ENCODE measurements at places on chromosomes 6 and 20.

DNA sequence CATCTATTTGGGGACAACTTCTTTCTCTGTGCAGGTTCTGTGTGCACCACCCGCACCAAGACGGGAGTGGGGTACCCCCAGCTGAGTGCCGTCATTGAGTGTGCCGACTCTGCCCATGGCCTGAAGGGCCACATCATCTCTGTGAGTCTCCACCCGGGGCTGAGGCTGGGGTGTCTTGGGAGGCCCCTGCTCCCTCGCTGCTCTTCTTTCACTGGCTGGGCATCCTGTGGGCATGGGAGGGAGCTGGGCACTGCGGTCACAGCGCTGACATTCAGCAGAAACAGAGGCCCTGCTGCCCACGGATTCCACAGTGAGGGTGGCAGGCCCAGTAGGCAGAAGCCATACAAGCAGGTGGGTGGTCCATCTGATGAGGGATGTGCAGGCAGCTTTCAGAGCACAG is 40.4 kb downstream of the GMPR start:
- DNase-seq: no peak

- peak; percentile 51 for DNase-seq
These were observed 128.9 kb downstream of the HIVEP2 start for GRCh38 chr6:142816031-142816430.

GRCh38 chr6:91240878-91241603 is 654.2 kb upstream of the MAP3K7 start:
- DNase-seq: no peak

DNA sequence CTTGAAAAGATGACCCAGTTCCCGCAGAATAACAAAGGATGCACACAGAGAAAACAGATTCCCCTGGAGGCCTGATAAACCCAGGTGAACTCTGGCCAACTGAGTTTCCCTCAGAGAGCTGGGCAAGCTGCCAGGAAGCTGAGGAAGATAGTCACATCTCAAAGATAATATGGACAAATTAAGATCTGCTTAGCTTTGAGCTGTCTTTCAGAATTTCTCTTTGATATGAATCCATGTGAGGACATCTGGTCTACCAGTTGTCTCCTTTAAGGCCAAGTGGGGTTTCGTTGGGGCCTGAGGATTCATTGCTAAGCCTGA is 59.5 kb downstream of the ID4 start:
- DNase-seq: no peak

- DNase-seq: no peak
These were observed 133.5 kb upstream of the CLDN20 start for GRCh38 chr6:155130161-155130853.

DNA sequence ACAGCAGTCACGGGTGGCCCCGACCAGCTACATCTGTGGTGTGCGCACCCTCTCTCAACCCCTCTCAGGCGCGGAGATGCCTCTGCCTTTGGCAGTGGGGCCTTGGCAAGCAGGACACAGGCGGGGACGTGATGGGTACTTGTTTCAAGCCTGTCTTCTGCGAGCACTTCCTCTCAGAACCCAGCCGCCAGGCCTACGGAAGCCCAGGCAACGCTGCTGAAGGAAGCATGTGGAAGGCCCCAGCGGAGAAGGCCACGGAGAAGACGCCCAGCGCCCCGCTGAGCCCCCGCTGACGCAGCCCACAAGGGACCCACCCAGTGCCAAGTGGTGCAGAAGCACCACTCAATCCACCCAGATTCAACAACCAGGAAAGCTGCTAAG is 13.0 kb downstream of the SERPINB6 start:
- DNase-seq: no peak

- DNase-seq: no peak
These were observed 32.0 kb upstream of the POU5F1 start for GRCh38 chr6:31202259-31203166.

GRCh38 chr6:35609588-35609987 is 79.1 kb downstream of the FKBP5 start:
- no peak for DNase-seq

All from fibroblast of upper back skin (primary cell).